IMR-90 (cell line): ENCODE measurements at places on chromosomes 2 and 18. TPM values are rescaled to one million over a fixed set of nuclear protein-coding genes. Genes with fewer than 3 reads are reported as not detected.

DNA sequence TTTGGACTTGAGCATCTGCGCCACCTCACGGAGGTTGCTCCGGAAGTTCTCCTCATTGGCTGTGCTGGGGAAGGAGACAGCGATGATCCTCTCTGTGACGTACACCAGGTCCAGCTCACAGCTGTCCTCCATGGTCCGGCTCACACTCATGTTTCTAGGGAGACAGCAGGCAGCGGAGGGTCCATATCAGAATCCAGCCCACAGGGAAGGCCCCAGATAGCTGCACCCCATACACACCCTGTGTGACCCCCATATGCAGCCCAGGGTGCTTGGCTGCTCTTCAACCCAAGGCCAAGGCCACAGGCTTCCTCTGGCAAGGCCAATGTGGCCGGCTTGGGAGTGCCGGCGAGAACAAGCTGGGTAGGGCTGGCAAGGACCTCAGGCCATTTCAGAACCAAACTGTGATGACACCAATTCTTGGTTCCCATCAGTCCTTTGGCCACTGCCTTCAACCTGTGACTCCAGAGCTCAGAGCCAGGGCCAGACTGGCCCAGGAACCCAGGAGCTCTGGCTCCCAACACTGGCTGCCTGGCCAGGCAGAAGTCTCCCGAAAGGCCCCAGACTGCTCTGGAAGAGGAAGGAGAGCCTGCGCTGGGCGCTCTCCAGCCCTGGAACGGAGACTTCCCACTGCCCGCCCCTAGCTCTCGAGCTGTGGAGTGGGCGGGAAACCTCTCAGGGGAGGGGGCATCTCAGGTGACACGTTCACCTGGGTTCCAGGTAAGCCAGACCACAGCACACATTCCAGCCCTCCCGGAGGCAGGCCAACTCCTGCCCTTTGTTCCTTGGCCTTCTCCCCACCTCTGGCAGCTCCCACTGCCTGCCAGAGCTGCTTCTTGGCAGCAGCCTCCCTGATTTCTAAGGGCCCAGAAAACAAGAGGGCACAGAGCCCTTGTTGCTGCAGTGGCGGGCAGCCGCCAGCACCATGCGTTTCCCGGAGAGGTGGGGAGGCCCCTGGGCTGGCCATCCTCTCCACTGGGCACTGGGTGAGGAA is 104.7 kb downstream of the TNS1 start:
- DNase-seq, result no peak

- DNase-seq, result no peak
These were observed 319.9 kb upstream of the HS6ST1 start for GRCh38 chr2:128638341-128639119.

GRCh38 chr2:36753706-36754221 is 57.3 kb downstream of the VIT start:
- DNase-seq, result no peak

DNA sequence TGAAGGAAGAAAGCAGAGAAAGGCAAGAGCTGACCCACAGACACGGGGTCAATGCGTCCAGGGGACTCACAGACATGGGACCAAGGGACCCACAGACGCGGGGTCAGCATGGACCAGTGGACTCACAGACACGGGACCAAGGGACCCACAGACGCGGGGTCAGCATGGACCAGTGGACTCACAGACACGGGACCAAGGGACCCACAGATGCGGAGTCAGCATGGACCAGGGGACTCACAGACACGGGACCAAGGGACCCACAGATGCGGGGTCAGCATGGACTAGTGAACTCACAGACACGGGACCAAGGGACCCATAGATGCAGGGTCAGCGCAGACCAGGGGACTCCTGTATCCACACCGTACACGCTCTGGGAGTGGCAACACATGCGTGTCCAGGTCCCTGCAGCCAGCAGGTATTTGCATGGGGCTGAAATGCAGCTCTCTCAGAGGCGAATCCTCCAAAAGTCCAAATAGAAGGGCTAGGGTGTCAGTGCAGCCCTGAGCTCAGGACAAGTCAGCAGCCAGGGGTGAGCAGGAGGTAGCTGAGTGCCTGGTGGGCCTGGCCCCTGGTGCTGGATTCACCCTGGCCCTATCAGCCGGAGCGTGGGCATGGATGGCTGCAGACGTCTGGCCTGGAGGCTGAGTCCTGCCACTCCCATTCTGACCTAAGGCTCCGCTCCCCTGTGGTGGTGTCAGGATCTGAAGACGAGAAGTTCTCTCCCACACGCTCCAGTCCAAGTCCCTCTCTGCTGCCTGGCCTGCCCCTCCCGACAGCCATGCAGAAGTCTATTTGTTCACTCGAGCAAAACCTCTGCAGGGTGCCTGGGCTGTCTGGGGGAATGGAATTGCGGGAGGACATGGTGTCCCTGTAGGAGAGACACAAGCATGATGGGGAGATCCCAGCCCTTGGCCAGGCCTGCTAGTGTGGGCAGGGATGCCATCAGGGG is 28.5 kb downstream of the TMEM18 start:
- DNase-seq, result no peak

The AMER3 gene
- not detected in 2 replicates for total RNA-seq

The SCG2 gene
- total RNA-seq, result 0.36 and 0.56 TPM in 2 replicates

The CLEC4F gene
- total RNA-seq, result not detected in 2 replicates
